ENCODE measurements at places on chromosomes 3 and 15. TPM values are rescaled to one million over a fixed set of nuclear protein-coding genes. Genes with fewer than 3 reads are reported as not detected.

DNA sequence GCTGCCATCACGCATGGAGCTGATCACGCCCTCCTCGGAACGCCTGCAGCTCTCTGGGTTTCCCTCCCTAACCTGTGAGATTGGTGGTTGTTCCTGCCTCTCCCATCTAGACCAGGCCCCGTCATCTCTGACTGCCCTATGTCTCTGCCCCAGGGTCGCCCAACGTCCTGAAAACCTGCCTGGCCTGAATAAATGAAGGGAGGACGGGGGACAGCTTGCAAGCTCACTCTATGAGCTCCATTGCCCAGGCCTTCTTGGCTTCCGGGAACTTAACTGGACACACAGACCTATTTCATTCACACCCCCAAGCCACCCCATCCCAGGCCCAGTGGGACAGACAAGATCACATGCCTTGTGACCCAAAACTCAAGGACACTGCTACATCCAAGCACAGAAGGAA is 274.2 kb downstream of the XXYLT1 start:
- H3K36me3 ChIP-seq = no peaks in the 10 kb centered on the region
- no peak overlapping the region for H3K4me3 ChIP-seq
- H3K27me3 ChIP-seq = no peaks in the 10 kb centered on the region
- H3K27ac ChIP-seq = no peak overlapping the region
- no peak for DNase-seq

DNA sequence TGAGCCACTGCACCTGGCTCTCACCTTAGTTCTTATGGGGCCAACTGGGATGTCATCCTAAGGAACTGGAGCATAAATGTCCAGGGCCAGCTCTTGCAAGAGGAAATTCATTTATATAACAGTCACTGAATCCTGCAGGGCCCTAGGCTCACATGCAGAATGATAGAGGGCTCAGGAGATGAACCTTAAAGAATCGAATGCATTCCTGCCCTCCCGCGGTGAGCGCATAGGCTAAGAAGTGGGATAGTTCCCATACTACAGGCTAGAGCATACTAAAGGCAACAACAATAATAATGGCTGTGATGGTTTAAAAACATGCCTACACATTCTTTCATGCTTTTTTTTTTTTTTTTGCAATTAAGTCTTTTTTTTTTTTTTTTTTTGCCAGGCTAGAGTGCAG is 17.1 kb upstream of the CSRNP1 start:
- no peaks in the 10 kb centered on the region for H3K36me3 ChIP-seq
- H3K4me3 ChIP-seq = no peak overlapping the region
- no peak for DNase-seq
- H3K4me1 ChIP-seq = no peaks in the 10 kb centered on the region
- H3K27ac ChIP-seq = no peak overlapping the region
- H3K27me3 ChIP-seq = no peaks in the 10 kb centered on the region

- H3K4me1 ChIP-seq = peaks cover 6% of the 10 kb centered on the region
- no peaks in the 10 kb centered on the region for H3K36me3 ChIP-seq
- H3K27ac ChIP-seq = peak overlapping the region; percentile 52
- no peak overlapping the region for H3K4me3 ChIP-seq
- DNase-seq = no peak
- H3K27me3 ChIP-seq = no peaks in the 10 kb centered on the region
These were observed 105.7 kb downstream of the PPP2R3A start for GRCh38 chr3:136070953-136071949.

DNA sequence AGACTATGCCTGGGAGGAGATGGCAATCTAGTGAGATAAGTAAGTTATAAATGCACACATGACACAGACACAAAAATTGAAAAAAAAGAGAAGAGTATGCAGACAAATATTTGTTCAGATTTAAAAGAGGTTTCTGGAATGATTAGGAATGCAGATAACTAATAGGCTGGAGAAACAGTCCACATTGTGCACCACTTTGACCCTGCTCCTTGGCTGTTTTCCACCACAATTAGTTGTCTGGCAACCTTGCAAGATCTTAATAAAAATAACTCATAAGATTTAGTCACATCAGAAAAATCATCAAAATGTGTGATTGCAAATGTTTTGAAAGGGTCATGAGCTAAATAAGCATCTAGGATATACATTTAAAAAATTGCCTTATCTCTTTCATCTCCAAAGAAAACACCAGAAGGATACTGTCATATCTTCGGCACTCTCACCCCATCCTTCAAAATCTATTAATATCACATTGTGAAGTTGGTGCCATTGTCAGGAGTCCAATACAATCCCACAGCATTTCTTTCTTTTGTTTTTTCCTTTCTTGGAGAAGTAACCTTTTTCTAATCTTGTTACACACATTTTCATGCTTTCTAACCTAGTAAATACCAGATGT is 153.7 kb upstream of the KCNMB2 start:
- H3K36me3 ChIP-seq = no peaks in the 10 kb centered on the region
- H3K27ac ChIP-seq = peak overlapping the region; percentile 30
- DNase-seq = no peak

DNA sequence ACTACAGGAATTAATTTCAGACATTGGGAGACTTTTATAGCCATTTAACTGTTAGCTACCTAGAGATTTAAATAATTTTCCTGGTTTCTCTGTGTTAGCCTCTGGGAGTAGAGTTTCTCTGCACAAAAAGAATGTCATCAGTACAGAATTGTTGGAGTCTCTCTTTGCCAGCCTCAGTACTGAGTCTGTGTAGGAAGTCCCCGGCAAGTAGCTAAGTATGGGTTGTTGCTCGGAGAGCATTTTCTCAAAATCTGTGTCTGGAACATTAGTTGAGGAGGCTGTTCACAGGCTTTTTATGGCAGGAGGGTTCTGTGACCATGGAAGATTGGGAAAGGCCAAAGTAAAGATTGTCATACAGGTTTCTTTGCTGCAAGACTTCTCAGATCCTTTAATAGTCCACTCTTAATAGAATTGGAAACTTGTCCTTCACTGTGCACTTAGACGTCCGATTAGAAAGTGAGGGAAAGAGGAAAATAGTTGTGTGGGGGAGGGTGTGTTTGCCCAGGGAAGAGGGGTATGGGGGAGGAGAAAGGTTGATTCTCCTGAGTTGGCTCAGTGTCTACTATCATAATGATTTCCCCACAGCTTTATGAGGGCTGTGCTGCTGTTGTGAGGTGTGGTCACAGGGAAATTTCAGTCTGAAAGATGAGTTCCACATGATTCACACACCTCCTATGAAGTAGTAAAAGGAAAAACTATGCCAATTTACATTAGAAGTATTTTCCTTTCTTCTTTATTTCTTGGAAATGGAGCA is 207.1 kb downstream of the PTPRG start:
- no peak overlapping the region for H3K4me3 ChIP-seq
- H3K36me3 ChIP-seq = no peaks in the 10 kb centered on the region
- H3K27ac ChIP-seq = no peak overlapping the region
- H3K4me1 ChIP-seq = peaks cover 6% of the 10 kb centered on the region

- H3K27me3 ChIP-seq = no peaks in the 10 kb centered on the region
- H3K36me3 ChIP-seq = no peaks in the 10 kb centered on the region
- H3K4me3 ChIP-seq = no peak overlapping the region
- no peak overlapping the region for H3K27ac ChIP-seq
- DNase-seq = no peak
These were observed 201.1 kb upstream of the ARRDC4 start for GRCh38 chr15:97759363-97759762.

DNA sequence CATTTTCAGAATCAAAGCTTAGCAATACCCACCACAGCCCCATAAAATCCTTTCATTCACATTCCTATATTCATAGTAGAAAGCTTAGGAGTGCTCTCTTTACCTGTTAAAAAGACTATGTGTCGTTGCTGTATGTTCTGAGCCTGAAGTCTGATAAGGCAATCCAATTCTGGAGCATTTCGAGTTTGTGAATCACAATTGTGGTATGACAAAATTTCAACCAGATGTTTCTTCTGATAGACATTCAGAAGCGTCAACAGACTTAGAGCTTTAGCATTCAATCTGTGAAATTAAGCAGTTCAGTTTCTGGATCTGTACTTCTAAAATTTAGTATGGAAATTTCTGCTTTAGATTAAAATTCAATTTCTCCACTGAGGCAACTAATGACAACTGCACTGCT is 58.3 kb downstream of the TASOR start:
- no peaks in the 10 kb centered on the region for H3K27me3 ChIP-seq
- no peak overlapping the region for H3K4me3 ChIP-seq
- H3K4me1 ChIP-seq = no peaks in the 10 kb centered on the region
- H3K27ac ChIP-seq = no peak overlapping the region

- DNase-seq = no peak
- no peaks in the 10 kb centered on the region for H3K27me3 ChIP-seq
- no peaks in the 10 kb centered on the region for H3K36me3 ChIP-seq
- no peaks in the 10 kb centered on the region for H3K4me1 ChIP-seq
These were observed 246.1 kb upstream of the KCNH8 start for GRCh38 chr3:18902081-18902793.

DNA sequence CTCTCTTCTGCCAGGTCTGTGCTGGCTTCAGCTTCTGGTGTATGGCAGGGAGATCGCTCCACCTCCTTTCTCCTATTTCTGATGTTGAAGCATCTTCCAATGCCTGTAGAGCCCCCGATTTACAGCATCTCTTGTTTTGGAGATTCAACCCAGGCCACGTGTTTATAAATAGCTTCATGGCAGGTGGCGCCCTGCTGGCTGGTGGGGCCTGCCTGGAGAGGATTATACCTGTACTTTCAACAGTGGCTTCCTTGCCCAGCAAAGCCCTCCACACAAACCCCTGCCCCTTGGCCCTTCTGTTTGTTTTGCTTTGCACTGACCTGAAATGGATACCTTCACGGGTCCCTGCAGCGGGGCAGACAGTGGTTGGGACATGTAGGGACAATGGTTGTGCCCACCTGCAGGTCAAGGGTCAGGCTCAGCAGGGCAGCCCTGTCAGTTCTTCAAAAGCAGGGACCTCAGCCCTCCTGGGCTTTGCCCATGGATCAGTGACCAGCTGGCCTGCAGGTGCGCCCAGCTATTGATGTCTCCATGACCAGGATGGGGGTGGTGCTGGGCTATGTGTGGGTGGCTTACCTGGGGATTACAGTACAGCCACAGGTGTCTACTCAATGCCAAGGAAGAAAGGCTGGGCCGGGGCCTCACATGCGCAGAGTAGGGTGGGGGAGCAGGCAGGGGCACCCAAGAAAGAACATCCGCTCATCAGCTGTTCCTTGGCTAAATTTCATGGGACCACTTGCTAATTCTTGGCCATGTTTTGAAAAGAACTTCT is 112.7 kb upstream of the PRR23C start:
- no peak overlapping the region for H3K27ac ChIP-seq
- H3K27me3 ChIP-seq = no peaks in the 10 kb centered on the region
- H3K4me1 ChIP-seq = no peaks in the 10 kb centered on the region
- H3K36me3 ChIP-seq = no peaks in the 10 kb centered on the region
- DNase-seq = no peak

DNA sequence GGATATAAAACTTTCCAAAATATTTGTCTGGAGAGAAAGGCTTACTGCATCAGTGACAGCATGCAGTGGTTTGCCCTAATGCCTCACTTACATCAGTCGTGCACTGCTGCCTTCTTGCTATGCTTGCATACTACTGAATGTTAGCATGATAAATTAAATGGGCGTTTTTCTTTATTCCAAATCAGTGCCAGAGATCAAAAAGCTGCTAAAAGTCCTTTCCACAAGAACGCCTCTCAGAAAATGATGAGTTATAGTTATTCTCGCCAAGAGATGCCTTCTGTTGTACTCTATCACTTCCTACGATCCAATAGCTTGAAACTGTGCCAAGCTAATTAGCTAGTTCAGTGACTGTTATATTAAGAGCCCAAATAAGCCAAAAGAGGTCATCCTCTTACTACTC is 345.8 kb upstream of the ROBO2 start:
- H3K4me1 ChIP-seq = no peaks in the 10 kb centered on the region
- no peak for DNase-seq
- no peak overlapping the region for H3K4me3 ChIP-seq

GRCh38 chr3:72214066-72214951 is 429.4 kb upstream of the PROK2 start:
- H3K4me3 ChIP-seq = no peak overlapping the region
- no peaks in the 10 kb centered on the region for H3K27me3 ChIP-seq
- no peak overlapping the region for H3K27ac ChIP-seq
- H3K36me3 ChIP-seq = no peaks in the 10 kb centered on the region
- DNase-seq = no peak

- DNase-seq = no peak
- peaks cover 100% of the 10 kb centered on the region for H3K4me1 ChIP-seq
- no peaks in the 10 kb centered on the region for H3K27me3 ChIP-seq
- H3K4me3 ChIP-seq = no peak overlapping the region
- H3K27ac ChIP-seq = peak overlapping the region; percentile 91
These were observed 28.1 kb downstream of the ABHD2 start for GRCh38 chr15:89116404-89116803.

- no peaks in the 10 kb centered on the region for H3K4me1 ChIP-seq
- DNase-seq = no peak
- no peaks in the 10 kb centered on the region for H3K27me3 ChIP-seq
- no peak overlapping the region for H3K4me3 ChIP-seq
- H3K27ac ChIP-seq = no peak overlapping the region
- no peaks in the 10 kb centered on the region for H3K36me3 ChIP-seq
These were observed 25.2 kb downstream of the MYH15 start for GRCh38 chr3:108485146-108485545.

Gene HYAL1
- 5.8 TPM for total RNA-seq

Gene PRSS50
- 0.54 TPM for total RNA-seq

Gene THSD4
- 71.2 TPM for total RNA-seq

Gene CATSPER2
- total RNA-seq = 5.2 TPM

Gene TTC21A
- 3.0 TPM for total RNA-seq

Gene CD200
- 22.5 TPM for total RNA-seq
